ENCODE measurements at places on chromosomes 5 and 9.

DNA sequence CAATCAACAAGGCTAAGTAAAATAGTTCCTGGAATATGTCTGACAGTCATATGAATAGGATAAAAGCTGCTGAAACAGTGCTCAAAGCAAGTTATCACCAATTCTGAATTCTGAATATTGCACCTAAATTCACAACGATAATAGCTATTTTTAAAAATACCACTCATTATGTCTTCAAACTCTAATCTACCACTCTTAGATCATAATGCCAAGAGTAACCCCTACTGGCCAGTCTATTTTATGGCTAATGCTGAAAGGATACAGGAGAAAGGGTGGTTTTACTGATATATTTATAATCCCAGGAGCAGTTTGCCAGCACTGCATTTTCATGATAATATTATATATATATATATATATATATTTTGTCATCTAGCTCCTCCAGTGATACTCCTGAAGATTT, 232.8 kb downstream of the PDE4D start:
- no peak for DNase-seq

DNA sequence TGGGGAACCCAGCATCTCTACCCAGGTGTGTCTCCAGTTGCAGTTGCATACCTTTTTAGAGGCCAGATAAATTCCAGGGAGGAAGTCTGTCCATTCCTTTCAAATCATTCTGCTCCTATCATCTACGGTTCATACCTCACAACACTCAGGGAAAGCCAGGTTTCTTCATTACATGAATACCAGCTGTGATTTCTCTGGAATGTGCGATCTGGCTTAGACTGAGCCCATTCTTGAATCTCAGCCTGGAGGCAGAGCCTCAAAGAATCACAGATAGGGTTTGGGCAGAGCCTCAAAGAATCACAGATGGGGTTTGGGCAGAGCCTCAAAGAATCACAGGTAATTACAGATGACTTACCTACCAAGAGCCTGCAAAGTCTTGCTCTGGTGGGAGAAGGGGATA, 7.2 kb downstream of the P4HA2 start:
- no peak for DNase-seq

DNA sequence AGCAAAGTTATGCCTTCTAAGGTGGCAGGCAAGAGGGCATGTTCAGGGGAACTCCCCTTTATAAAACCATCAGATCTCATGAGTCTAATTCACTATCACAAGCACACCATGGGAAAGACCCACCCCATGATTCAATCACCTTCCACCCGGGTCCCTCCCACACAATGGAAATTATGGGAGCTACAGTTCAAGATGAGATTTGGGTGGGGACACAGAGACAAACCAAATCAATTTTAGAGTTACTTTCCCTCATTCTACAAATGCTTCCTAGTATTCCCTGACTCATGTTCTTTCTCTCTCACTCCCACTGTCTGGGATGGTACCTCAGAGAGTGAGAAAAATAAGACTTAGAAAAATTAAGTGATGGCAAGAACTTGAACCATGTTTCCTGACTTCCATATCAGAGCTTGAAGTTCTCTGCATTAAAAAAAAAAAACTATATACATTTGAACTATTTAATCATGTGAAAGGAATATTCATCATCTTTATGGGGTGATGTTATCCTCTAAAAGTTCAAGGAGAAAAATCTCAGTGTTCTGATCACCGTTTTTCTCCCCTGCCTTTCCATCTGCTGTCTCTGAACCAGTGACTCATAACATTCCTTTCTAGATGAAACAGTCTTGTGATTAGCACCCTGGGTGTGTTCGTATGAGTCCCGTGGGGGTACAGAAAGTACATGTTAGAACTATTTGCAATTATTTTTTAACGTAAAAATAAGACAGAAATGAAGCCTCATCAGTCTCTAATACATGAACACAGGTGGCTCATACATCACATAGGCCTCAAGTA, 282.9 kb downstream of the SLF1 start:
- DNase-seq: no peak

- no peak for DNase-seq
Measured at GRCh38 chr9:14173713-14174112, 140.2 kb downstream of the NFIB start.

GRCh38 chr5:17129093-17129849, 88.2 kb upstream of the BASP1 start:
- no peak for DNase-seq

GRCh38 chr5:148799737-148800527, 26.5 kb upstream of the ADRB2 start:
- no peak for DNase-seq

DNA sequence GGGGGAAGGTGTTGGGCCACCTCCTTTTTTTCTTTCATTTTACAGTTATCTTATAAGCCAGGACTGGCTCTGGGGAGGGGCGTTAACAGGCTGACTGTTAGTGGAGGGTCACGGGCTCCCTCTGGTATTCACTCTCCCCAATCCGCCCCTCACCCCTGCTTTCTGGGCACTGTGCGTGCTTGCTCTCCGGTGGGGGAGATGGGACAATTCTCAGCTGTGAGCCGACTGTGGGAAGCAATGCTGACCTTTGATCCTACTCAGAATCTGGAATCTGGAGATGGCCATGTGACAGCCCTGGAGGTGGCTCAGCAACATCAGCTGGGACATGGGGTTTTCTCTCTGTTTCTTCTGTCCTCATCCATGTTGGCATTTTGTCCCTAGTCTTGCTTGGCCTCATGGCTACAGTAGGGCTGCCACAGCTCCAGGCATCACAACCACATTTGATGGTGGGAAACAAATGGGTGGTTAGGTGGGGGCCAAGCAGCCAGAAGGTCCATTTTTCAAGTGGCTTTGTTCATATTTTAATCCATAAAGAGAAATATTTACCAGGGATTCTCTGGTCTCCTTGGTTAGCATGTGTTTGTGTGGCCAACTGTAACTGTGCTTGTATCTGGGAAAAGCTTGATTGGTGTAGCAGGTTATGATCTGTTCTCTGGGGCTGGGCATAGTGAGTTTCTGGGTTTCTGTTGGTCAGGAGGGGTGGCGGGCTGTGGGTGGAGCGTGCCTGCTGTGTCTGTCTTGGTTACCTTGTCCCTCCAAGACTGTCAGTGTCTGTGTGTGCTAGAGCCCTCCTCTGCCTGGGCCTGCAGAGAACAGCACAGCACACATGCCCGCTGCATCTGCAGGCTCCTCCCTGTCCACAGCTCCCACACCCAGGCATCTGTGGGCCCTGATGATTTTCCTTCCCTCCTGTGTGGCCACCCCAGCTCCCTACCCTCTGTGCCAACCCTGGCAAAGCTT, 12.4 kb downstream of the WNK2 start:
- no peak for DNase-seq

GRCh38 chr9:2787065-2787464, 56.8 kb downstream of the PUM3 start:
- DNase-seq: no peak

GRCh38 chr9:19049917-19050636, 850 bp downstream of the RRAGA start:
- DNase-seq: no peak

- DNase-seq: no peak
Measured at GRCh38 chr5:1769752-1770442, 29.7 kb downstream of the MRPL36 start.

GRCh38 chr5:154059039-154059430, 20.3 kb downstream of the MFAP3 start:
- no peak for DNase-seq

DNA sequence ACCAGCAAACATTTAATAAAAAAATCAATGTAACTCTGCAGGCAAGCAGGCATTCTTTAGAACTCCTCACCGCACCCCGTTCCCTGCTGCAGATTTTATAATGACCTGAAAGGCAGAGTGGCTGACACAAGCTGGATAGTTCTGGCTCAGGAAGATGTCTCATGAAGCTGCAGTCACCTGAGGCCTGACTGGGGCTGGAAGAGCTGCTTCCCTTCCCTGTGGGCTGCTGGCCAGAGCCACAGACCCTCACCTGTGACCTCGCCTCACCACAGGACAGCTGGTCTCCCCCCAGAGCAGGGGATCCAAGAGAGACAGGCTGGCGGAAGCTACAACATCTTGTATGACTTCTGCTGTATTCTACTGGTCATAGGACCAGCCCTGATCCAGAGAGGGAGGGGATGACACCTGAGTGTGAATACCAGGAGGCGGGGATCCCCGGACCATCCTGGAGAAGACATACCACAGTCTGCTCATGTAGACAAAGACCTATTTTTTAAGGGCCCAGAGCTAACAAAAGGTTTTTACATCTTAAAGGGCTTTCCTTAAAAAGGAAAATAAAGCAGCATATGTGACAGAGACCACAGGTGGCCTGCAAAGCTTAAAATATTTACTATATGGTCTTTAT, 43.9 kb downstream of the RAPGEF1 start:
- no peak for DNase-seq

GRCh38 chr5:149549461-149550267, 1.6 kb downstream of the CSNK1A1 start:
- no peak for DNase-seq

DNA sequence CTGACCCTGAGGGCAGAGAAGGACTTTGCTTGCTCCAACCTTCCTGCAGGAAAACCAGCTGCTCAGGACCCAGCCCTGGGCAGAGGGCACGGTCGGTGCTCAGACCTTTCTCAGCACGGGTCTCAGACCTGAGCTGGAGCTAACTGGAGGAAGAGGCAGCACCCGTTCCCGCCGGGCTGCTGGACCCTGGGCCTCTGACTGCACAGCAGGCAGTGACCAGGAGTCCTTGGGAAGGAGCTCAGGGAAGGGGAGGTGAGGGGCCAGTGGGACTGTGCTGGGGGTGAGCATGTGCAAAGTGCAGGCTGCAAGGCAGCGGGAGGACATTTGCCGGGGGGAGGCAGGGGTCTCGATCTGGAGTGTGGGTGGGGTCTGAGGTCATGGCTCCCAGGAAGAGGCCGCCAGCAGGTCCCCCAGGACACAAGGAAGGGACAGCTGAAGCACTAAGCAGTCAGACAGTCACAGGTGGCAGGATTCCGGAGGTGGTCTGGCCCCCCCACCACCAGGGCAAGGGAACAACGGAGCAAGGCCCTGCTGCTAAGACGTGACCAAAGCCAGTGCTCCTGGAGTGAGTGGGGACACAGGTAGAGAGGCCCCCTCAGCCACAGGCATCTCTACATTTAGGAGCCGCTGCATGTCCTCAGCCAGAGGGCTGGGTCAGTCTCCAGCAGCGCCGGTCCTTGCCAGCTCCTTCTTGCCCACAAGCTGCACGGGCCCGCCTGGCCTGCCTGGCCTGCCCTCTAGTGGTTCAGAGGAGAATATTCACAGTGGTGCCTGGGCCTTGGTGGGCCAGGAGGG, 4.8 kb upstream of the DPM2 start:
- peak; percentile 70 for DNase-seq

All from T47D (cell line).